CD4-positive, alpha-beta T cell treated with Interferon alpha-2 for 1 hour (primary cell): ENCODE measurements at places on chromosomes 3 and 15.

DNA sequence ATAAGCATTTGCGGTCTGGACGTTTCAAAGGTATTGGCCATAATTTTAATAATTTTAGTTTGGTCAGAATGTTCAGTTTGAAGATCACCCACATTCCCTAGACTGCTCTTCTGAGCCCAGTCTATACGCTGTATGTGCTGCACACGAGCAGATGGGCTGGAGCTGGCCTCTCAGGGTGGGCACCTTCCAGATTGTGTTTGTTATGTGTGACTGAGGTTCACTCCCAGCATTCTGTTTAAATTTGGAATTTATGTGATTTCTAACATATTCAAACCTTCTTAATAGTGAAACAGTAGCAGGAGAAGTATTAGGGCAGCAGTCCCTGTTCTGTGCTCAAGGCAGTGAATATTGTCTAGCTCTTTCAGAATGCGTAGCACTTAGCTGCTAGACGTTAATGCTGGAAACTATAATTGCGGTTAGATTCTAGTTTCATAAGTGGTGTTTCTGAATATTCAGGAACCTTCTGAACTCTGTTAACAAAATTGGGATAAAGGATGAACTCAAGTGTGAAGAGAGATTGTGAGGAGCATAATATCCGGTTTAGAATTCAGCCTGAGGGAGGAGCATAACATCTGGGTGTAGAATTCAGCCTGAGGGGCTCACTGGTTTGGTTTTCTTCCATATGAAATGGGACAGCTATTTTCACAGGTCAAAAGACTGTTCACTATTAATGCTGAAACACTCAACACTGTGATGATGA lies 68.6 kb upstream of the RPL35A start:
- no peak for DNase-seq

- no peak for DNase-seq
Measured at GRCh38 chr15:43762824-43763223, 13.9 kb downstream of the ELL3 start.

DNA sequence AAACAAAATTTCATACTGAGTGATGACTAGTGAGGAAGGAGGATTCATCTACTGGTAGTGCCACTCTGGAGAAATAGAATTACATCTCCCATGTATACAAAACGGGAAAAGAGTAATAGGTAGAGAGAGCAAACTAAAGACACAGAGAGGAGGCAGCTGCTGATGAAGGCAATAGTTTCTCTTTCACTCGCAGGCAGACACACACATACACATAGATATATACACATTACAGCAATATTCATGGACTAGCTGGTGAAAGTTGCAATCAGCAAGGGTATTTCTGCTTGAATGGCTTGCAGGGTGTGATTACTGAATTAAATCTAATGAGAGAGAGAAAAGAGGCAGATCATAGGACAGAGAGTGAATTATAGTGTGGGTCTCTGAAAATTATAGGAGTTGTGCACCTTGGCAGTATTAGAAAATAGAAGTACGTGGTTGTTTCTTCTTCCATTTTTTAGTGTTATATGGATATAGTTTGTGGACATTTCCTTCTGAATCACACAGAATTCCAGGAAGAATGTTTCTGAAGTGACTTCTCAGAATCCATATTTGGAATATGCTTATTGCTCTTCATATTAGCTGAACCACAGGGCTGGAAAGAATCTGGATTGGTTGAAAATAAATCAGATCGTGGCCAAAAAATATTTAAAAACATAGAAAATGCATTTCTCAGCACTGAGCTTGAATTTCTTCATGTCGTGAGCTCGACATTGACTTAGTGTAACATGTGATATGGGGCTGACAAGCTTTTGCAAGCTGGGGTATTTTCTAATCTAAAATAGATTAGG lies 991.2 kb downstream of the TUSC7 start:
- no peak for DNase-seq

- DNase-seq, result peak; percentile 45
Measured at GRCh38 chr3:100400419-100400779, 490 bp downstream of the TOMM70 start.

- DNase-seq, result no peak
Measured at GRCh38 chr3:129556890-129557547, 14.0 kb downstream of the H1-8 start.

- no peak for DNase-seq
Measured at GRCh38 chr3:136645915-136646314, 106.3 kb downstream of the STAG1 start.

DNA sequence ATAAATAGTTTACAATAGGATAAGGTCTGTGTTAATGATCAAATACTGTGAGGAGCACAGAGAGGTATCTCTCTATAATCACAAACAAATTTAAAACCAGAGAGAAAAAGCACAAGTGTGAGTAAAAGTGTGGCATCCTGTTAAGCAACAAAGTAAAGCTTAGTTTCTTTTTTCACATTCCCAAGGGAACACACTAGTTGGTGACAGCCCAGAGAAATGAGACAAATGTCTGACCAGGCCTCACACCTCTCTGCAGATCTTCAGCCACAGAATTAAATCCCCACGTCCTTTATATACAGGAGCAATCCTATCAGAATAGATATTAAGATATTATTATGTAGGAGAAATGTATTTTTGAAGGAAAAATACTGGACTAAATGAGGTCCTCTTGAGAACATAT lies 2.7 kb downstream of the FBN1 start:
- DNase-seq, result no peak

DNA sequence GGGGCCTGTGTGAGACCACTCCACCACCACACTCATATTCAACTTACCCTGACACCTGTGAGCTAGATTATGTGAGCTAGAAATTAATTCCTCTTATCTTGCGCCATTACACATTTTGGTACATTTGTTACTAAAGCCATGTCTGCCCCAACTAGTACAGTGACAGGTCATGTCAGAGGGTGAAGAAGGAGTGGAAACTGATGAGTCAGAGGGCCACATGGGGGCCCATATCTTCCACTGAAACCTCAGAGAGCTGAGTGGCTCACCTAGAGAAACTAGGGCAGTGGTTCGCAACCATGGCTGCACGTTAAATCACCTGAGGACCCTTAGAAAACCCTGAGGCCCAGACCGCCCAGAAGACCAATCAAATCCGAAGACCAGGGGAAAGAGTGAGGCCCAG lies 15.7 kb upstream of the MEF2A start:
- DNase-seq, result no peak

DNA sequence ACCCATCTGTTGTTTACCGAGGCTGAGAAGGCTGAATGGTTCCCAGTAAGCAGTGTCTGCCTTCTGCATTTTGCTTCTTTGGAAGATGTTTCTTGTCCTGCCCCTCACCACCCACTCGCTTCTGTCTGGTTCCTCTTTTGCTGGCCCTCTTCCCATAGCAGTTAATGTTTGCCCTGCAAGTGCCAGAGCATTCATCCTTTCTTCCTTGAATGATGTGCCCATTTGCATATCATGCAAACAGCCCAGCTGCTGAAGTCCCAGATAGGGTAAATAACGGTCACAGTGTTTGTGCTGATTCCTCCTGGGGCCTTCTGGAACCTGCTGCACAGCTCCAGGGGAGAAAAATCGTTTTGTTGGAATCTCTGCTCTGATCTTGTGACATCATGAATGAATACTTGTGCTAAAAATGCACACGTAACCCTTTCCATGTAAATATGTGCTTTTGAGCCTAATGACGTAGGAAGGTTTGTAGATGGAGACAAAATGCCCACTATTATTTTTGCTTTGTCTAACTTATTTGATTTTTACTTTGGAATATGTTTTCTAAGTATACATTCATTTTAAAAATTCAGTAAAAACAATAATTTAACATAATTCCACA lies 381.0 kb downstream of the SOX2 start:
- DNase-seq, result no peak

- no peak for DNase-seq
Measured at GRCh38 chr3:28476194-28476593, 127.6 kb upstream of the AZI2 start.
